Renal pelvis (tissue), 12 donors: ENCODE measurements at places on chromosomes 7 and 10. TPM values are rescaled to one million over a fixed set of nuclear protein-coding genes. Genes with fewer than 3 reads are reported as not detected.

Gene TAF5
- 8.1 TPM for polyA plus RNA-seq

Gene SNX13
- 39.2 TPM for polyA plus RNA-seq

Gene KCNMA1
- polyA plus RNA-seq = 3.2 TPM

Gene KAZALD1
- polyA plus RNA-seq = 10.1 TPM

- DNase-seq = no peak
These were observed 125.8 kb upstream of the PDSS1 start for GRCh38 chr10:26571655-26572054.

DNA sequence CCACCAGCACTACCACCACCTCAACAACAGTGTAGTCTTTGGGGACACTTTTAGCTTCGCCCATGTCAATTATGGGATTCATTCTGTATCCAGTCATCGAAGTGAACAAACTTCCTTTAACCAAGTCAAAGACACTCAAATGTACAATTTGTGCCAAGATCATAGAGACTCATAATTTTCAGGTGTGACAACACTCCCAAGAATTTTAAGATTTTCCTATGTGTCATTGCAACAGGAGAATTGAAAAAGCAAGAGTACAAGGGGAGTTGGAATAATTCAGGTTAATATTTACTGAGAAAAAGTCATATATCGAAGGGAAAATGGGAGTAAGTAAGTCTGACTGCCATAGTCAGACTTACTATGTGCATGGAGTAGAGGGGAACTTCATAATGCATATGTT is 26.2 kb downstream of the PON1 start:
- no peak for DNase-seq

GRCh38 chr7:83807774-83808173 is 158.8 kb upstream of the SEMA3E start:
- DNase-seq = no peak

- no peak for DNase-seq
These were observed 28.8 kb downstream of the VIPR2 start for GRCh38 chr7:159115601-159116501.

DNA sequence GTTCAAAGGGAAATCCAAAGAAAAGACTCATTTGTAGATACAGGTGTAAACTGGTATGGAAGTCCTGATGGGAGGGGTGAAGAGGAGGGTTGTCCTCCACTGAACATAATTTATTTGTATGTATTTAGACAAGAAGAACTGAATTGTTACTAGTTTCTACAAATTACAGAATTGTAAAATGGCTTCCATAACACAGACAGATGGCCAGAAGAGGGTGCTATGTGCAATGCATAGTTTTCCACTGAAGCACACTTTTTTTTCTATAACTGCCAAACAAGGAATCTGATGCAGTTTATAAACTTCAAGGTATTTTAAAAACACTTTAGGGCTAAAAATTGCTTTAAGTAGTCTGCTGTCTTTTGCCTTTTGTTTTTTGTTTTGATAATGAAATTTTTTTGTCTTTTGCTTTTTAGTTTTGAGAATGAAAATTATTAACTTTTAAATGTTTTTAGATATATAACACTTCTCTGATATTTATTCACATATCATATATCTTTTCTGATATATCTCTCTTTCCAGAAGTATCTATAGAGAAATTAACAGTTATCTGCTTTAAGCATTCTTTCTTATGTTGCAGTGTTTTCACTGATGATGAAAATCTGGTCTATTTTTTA is 58.5 kb downstream of the PHYHIPL start:
- DNase-seq = peak; percentile 21

DNA sequence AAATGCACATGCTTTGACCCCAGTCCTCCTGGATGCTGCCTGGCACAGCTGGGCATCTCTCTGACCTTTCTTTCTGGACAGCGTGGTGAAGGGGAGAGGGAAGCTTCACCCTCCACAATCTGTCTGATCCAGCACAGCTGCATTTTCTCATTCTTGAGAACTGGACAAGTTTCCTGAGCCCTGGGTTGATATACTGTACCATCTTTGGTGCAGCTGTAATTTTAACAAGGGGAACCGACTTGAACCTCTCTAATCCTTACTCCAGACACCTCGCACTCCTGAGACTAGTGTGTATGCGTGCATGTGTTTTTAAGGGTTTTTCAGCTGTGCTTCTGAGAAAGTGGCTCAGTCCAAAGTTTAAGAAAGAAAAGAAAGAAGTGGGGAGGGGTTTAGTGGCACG is 655.7 kb downstream of the INHBA start:
- DNase-seq = no peak

DNA sequence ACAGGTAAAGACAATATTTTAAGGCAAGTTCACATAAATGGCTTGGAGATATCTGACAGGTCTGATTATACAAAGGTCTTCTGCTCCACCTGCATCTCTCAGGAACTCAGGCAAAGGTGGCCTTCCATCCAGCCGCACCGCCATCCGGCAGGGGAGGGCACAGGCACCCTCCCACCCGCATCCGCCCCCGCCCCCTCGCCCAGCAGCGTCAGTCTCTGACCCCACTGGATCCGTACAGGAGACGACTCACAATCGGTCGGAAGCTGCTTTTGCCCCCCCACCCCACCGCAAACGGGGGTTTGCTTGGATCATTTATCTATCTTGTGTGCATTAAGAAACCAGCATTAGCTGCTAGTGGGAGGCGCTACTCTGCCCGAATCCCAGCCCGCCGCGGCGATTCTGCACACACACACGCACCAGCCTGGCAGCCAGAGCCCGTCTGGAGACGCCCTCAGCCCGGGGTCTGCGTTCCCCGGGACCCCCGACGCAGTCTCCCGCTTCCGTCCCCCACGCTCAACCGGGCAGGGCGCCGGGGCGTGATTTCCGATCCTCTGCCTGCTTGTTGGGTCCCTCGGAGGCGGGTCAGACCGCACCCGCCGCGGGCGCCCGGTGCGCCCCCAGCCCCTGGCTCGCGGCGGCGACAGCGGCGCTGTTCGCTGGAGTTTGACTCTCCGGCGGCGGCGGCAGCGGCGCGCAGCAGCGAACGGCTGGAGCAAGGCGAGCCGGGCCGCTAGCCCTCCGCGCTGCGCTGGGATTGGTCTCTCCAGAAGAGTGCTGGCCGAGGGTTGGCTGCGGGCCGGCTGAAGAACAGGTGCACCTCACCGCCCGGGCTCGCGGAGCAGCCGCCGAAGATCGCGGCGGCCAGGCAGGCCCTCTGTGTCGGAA is 820 bp upstream of the NRG3 start:
- peak; percentile 84 for DNase-seq

DNA sequence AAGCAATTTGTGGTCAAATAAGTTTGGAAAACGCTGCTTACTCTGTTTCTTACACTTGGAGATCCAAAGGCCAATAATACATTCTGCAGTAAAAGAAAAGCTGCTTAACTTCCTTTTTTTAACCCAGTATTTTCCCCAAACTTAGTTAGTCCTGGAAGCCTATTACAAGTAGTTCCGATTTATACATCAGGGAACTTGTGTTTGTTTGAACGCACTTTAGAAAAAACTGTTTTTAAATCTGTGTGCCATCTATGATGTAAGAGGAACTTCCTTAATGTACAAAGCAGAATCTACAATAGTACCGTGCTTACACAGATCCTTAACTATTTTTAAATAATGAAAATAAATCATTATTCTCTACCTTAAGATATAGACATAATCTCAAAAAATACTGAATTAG is 23.0 kb downstream of the SFR1 start:
- DNase-seq = no peak

- no peak for DNase-seq
These were observed 76.6 kb downstream of the SUGCT start for GRCh38 chr7:40211276-40212003.

- DNase-seq = no peak
These were observed 141.7 kb downstream of the SH3PXD2A start for GRCh38 chr10:103713676-103714075.

DNA sequence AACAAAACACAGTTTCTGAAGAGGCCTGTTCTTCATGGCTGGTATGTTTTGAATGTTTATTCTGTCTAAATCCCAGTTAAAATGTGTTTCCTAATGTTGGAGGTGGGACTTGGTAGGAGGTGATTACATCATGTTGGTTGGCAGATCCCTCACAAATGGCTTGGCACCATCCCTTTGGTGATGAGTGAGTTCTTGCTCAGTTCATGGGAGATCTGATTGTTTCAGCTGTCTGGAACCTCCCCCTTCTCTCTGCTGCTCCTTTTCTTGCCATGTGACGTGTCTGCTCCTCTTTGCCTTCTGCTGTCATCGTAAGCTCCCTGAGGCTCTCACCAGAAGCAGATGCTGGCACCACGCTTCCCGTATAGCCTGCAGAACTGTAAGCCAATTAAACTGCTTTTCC is 383.6 kb upstream of the TPK1 start:
- no peak for DNase-seq

DNA sequence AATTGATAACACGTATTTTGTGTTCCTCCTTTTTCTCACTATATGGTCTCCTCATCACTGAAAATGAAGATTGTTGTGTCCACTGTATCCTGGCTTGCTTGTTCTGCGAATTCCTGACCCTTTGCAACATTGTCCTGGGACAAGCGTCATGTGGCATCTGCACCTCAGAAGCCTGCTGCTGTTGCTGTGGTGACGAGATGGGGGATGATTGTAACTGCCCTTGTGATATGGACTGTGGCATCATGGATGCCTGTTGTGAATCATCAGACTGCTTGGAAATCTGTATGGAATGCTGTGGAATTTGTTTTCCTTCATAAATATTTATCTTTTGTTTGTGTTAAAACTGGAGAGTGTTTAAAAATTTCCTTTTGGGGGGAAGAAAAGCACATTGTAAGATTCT is 93.7 kb downstream of the MDFIC start:
- DNase-seq = no peak

DNA sequence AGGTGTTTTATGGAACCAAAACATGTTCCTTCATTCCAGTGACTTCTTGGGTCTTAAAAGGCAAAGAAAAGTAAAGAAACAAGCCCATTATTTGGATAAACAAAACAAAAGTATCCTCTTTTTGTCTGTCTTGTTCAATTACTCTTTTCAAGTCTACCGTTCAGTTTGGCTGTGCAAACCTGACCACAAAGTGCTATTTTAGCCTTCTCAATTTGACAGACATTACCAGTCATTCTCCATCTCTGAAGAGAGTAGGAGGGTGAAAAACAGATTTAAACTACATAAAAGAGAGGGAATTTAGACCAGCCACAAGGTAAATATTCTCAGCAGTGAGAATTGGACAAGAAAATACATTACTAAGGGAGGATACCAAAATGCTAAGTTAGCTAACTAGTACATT is 145.2 kb downstream of the GRM3 start:
- DNase-seq = no peak
